ENCODE measurements at places on chromosomes 2 and 18.
A peak's percentile ranks its signal among the peaks of the same experiment; 100 is the strongest.

DNA sequence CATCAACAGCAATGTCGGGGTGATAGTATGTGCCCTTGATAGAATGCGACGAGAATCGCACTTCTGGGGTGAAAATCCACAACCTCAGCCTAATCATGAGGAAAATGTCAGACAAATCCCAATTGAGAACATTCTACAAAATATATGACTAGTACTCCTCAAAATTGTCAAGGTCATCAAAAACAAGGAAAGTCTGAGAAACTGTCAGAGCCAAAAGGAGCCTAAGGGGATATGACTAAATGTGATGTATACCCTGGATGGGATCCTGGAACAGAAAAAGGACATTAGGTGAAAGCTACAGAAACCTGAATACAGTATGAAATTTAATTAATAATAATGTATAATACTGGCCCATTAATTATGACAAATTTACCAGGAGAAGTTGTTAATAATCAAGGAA is 7.6 kb upstream of the CACNB4 start:
- DNase-seq = no peak

GRCh38 chr18:59627414-59627813 is 69.8 kb downstream of the CCBE1 start:
- DNase-seq = no peak

- no peak for DNase-seq
These were observed 20.0 kb downstream of the TMEM127 start for GRCh38 chr2:96245609-96246390.

- DNase-seq = no peak
These were observed 601.8 kb downstream of the TMEM182 start for GRCh38 chr2:103363639-103364038.

DNA sequence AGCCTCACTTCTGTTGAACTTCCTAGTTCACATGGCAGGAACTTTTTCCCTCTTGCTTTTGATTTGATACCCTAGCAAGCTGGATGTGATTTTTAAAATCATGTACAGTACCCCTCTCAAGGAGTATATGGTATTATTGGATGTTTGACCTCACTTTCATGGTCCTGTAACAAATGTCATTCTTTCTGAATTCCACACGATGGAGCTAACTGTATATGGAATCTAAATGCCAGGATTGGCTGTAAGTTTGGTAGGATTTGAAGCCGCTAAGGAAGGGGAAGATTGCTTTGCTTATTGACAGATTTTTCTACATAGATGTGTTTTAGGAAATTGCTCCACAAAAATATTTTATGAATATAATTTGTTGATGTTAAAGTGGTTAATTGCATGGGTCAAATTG is 18.3 kb downstream of the MAIP1 start:
- no peak for DNase-seq

DNA sequence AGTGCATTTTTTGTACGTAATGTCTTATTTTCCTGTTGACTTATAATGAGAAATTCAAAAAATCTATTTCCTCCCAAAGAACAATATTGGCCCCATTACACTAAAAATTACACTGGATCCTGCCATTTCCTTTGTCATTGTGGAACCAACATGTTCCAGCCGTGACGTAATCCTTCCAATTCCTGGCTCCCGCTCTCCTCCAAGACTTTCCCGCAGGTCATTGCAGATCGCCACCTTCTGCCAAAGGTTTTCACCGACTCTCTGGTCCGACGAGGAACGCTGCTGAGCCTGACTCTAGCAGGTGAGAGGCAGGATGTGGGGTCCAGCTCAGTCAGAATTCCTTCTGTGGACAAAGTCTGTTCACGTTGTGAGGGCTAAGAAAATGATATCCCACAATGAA is 38.0 kb downstream of the PTGR3 start:
- no peak for DNase-seq

GRCh38 chr2:191675807-191676721 is 1.9 kb upstream of the NABP1 start:
- peak; percentile 38 for DNase-seq

DNA sequence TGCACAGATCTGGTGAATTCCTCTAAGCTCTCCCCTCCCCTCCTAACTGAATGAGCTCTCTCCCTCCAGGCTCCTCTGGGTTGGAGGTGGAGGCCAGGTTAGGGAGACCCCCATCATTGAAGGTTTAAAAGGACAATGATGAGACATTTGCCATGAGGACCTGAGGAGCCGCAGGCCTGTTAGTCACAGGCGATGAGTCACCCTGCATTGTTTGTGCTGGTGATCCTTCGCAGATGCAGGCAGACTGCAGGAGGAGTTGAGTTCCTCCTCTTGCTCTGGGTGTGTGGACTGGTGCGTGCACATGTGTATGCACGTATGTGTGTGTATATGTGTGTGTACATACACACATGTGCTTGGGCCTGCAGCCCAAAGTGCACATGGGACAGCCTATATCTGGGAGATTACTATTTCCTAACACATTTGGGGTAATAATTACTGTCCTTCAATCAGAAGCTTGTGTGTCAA is 42.0 kb downstream of the MCFD2 start:
- no peak for DNase-seq

DNA sequence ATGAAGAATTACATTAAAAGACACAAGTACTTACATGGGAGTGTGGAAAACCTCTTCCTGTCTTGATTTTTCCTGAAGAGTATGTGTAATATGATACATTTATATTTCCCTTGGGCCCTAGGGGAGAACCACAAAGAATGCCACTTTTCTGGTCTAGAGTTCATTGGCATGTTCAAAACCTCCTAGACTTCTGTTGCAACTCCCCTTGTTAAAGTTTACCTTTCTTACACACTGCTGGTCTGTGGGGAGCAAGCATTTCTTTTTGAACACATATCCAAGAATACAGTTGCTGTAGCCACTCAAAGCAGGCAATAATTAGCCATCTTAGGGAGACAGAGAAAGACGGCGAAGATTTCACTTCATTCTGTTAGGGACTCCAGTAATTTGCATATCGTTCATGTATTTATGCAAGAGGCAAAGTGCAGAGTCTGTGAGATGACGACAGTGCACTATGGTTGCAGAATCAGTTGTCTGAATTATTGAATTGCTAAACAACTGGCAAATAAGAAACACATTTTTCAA is 103.5 kb downstream of the NOL4 start:
- DNase-seq = no peak
